ENCODE measurements at places on chromosomes 12 and 14.

GRCh38 chr12:48016373-48017020 is 12.2 kb upstream of the COL2A1 start:
- DNase-seq: no peak

- no peak for DNase-seq
These were observed 90.2 kb upstream of the HECTD1 start for GRCh38 chr14:31297701-31298344.

- DNase-seq: no peak
These were observed 21.4 kb upstream of the PIWIL1 start for GRCh38 chr12:130316251-130316650.

DNA sequence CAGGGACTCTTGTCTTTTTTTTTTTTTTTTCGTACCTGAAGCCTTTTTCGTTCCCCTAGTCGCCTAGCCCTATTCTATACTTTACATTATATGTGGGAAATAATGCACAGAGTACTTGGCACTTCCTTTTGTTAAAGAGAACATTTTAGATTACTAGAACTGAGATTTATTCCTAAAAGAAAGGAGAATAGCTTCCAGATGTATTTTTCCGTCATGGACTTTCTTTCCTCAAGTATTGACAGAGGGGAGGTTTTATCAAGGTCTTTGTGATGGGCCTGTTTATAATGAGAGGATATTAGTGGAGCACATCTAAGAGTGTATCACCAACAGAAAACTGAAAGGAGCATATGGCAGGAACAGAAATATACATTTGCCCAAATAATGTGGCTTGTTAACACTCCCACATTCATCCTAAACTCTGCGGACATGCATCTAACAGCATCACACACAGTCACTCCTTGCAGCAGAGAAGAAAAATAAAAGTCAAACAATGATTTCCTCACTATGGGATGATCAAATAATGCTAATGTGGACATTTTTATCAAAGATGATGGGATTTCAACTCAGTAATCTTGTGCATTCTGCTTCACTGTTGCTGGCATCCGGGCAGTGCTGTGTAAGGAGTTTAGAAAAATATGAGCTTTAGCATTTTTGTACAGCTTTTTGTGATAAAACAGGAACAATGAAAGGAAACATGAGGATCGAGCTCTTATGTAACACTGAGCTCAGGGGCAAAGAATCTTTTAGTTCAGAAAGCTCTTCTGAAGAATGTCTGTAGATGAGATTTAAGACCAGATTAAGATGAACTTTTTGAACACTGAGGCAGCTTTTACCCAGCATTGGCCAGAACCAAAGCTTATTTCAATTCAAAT is 183.1 kb downstream of the EGLN3 start:
- DNase-seq: no peak

DNA sequence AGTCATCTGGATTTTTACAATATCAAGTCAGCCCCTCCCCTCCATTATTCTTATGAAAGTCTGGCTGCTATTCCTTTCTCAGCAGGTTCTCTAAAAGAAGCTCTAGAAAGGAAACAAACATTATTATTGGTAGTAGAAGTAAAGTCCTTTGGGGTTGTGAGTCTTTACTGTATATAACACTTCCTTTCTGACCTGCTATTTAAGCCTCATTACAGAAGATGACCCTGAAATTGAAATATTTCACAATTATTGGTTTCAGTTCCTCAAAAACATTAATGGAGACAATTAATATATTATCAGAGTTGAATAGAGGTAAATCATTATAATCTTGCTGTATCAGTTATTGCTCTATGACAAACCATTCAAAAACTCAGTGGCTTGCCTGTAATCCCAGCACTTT is 19.3 kb downstream of the PLEKHA5 start:
- DNase-seq: no peak

DNA sequence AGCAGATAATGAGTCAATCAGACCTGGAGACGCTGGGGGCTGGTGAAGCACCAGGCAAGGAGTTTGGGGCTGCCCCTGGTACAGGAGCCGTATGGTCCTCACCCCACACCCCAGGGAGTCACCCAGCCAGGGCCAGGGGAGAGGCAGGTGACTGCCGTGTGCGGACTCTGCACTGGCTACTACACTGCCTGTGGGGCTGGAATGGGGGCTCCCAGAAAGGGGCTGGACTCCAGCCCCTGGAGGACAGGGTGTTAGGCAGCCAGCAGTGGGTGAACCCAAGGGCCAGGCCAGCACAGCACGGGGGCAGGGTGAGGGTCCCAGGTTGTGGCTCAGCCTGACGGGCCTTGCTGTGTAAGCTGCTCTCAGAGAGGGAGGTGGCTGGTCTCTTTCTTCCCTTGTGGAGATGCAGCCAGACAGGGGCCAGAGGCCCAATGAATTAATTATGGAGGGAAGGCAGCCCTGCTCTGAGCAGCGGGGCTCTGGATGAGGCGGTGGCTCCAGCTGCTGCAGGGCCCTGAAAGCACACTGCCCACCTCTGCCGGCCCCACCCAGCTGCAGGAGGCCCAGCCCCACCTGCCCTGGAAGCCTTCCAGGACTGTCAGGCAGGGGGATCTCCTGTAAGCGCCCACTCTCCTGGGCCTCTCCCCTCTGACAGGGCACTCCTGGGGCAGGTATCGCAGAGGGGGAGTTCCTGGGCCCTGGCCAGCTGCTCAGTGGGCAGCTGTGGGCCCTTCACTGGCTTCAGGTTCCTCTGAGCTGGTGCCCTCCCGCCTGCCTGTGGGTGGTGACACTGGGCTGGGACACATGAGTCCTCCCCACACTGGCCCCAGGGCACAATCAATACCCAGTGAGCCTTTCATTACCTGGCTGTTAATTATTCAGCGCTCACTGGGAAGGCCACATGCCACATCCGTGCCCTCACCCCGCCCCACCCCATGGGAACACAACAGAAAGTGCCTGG is 142.5 kb upstream of the C14orf180 start:
- no peak for DNase-seq

GRCh38 chr14:73771848-73772638 is 57.9 kb upstream of the PNMA1 start:
- no peak for DNase-seq

- DNase-seq: no peak
These were observed 28.6 kb upstream of the TBC1D15 start for GRCh38 chr12:71810921-71811320.

DNA sequence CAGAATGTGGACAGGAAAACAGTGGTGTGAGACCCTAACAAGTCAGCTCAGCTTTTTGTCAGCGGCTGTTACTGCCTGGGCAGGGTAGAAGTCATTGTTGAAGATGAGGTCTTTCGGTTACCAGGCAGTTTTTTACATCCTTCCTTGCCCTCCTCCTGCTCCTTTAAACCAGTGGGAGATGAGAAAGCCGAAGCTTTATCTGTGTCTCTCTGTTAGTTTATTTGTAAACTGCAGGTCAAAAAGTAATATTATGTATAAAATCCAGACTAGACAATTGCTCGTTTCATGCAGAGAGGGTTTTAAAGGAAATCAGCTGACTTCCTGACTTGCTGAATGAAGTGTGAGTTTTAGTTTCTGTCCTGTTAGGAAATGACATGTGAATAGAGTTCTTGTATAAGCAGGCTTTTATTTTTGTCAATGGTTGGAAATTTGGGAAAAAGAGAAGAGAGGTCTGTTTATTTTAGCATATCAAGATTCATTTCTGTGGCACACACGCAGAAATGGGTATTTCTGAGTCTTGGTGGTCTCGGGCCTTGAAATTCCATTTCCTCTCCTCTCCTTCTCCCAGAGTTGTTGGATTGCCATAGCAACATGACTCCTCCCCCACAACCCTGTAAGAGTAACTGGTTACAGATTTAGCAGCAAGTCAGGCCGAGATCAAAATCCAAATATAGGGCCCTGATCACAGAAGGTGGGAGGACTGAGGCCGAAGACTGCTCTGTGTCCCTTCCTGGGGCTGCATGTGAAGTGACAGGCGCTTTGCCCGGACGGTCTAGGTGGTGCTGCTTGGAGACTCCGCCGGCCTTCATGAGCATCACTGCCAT is 60.8 kb downstream of the SAMD4A start:
- peak; percentile 51 for DNase-seq

DNA sequence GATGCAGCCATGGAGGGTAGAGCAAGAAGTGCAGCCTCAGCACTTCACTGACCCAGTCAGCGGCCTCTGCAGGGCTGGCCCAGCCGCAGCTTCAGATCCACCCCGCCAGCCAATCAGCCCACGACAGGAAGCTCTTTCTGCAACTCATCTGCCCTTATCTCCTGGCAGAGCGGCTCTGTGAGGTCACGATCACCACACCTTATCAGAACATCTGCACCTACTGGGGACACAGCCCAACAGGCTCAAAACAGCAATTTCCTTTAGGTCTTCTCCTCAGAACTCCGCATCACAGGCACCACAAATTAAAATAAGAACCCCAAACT is 287.3 kb downstream of the BCL11B start:
- DNase-seq: no peak

DNA sequence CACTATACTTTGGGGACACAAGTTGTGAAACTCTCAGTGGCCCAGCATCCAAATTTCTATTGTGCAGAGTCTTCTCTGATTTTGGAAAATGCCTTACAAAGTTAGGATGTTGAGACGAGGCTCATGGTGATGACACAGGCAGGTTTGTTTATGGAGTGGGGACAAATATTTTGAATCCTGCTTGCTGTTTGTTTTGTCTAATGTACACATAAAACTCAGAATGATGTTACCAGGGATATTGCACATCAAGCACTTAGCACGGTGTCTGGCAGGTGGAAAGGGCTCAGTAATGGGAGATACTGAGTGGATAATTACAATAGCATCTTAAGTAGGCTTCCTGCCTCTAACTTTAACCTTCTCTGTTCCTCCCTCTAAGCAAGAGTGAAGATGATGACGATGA is 628.9 kb upstream of the TBX3 start:
- no peak for DNase-seq

DNA sequence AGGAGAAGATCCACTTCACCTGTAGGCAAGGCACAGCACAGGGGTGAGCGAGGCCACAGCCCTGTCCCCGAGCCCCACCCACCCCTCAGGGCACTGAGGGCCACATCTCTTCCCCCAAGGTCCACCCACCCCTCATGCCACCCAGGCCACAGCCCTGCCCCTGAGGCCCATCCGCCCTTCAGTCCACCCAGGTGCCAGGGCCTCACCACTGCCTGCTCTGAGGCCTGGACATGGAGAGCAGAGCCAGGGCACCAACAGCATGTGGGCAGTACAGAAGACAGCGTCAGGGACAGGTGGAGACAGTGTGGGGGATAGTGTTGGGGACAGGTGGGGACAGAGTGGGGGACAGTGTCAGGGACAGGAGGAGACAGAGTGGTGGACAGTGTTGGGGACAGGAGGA is 138.3 kb downstream of the TMEM121 start:
- DNase-seq: no peak

- DNase-seq: no peak
These were observed 145.9 kb downstream of the PDZRN4 start for GRCh38 chr12:41333974-41334373.

DNA sequence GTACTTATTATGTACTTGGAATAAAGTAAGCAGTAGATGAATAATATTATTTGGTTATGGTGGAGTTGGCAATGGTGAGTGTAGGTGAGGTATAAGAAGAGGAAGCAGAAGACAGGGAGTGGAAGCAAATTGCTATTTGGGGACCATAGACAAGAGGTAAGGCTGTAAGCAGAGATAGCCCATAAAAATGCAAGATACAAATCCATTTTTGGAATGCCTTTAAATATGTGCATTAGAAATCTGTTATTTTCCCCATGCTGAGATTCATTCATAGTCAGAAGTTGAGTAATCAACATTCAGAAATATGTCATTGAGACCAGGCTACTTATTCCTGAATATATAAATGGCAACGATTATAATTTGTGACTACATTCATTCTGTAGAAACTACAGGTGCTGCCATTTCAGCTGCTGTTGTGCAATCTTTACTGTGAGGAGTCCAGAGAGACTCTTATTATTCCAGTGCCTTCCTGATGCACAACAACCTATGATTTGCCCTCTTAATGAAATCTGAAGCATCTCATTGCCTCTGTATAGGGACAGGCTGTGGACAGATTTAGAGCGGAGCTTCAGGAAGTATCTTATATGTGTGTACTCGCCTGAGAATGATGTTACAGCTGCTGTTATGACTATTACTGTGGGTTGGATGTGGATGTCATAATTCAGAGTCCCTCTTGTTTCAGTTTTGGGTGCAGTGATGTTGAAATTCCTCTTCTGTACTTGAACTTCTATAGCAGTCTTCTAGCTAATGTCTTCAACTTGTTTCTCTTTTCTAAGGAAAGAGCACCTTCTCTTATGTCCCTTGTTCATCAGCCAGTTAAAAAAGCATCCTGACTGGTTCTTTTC is 173.8 kb downstream of the NAV3 start:
- no peak for DNase-seq

DNA sequence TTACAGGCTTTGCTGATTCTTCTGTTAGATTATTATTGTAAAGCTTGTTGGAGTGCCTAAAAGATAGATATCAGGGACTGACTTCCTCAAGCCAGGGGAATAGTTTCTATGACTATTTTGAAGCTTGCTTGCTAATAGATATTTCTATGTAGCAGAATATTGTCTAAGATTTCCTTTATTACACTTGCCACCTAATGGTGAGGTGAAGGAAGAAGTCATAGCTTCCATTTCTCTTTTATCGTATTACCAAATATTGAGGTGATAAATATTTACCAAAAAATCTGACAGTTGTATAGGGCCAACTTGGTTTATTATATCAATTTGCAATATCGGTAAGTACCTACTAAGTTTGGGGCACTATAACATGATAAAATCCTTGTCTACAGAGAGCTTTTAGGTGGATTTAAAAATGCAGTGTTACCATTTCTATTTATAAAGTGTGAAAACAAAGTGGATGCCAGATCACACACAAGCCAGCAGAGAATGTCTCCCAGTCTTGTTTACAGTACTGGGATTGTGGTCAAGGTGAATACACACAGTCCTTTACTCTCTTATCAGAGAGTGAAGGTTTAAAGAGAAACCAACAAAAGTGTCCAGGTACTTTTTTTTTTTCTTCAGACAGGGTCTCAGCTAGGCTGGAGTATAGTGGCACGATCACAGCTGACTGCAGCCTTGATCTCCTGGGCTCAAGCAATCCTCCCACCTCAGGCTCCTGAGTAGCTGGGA is 137.9 kb downstream of the IGF1 start:
- DNase-seq: no peak

DNA sequence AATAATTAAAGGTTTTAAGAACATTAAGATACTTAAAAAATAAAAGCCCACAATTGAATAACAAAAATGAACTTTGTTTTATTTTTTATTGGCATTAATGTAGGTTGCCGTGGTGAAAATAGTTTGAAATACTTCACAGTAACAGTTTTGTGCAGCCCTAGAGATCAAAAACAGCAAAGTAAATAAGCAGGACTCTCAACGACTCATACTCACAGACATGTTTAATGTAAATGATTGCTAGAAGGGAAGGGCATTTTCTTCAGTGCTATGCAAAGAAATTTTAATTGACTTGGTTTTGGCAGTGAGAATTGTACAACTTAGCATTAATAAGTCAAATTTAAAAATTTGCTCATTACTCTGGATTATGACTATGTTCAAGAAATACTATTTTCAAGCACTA is 16.0 kb downstream of the TRMT5 start:
- DNase-seq: no peak

Measured in KG1 (cell line).